Islet precursor cell (in vitro differentiated cells): ENCODE measurements at places on chromosomes 1 and 21.
A peak's percentile ranks its signal among the peaks of the same experiment; 100 is the strongest.

GRCh38 chr1:186689907-186690306, 9.7 kb upstream of the PTGS2 start:
- no peak for DNase-seq

DNA sequence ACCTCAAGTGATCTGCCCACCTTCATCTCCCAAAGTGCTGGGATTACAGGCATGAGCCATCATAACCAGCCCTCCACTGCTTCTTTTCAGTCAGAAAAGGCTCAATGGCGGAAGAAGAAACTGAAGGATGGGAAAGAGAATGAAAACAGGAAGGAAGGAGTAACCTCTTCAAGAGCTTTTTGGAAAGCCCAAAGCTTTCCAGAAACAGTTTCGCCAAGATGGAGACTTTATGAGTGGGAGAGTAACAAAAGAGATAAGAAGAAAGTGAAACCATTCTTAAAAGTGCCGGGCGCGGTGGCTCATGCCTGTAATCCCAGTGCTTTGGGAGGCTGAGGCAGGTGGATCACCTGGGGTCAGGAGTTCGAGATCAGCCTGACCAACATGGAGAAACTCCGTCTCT, 62.7 kb upstream of the NBL1 start:
- DNase-seq: no peak

GRCh38 chr1:110118636-110119396, 6.6 kb downstream of the UBL4B start:
- no peak for DNase-seq

DNA sequence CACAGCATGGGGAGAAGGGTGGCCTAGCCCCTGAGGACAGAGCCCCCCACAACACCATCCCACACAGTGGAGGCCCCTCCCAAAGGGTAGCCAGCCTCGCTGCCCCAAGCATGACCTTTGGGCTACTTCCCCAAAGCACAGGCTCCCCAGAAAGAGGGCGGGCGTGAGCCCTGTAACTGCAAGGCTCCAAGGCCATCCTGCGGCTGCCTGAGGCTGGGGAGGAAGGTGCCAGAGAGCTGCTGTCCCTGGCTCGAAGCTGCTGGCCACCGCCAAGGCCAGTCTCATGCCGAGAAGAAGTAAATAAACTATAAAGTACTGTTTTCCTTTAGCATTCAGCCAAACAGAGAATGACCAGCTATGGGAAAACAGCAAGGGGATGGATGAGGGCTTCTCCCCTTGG, 27.5 kb downstream of the UBASH3A start:
- DNase-seq: no peak

DNA sequence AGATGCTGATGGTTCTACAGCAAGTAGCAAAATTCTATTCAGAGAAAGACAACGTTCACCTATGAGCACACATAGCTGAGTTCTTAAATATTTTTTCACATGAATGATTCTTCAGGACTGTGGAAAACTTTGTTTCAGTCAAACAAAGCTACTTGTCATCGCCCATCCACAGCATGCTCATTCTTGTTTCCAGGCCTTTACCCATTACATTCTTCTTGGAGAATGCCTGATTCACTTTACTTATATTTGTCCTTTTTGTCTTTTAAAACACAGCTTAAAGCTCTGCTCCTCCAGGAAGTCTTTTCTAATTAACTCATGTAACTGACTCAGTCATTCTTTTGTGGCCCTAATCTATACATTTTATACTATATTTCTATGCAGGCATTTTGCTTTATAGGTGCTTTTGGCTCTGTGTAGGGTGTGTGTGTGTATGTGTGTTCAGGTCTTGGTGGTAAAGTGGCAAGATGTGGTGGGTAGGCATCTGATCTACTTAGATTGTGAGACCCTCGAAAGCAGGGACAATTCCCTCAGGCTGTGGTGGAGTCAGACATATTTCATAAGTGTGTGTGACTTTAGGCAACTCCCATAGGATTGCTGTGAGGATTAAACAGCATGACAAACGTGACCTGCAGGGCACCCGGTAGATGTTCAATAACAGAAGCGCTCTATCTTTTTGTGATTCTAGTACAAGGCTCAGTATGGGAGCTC, 11.8 kb upstream of the MARK1 start:
- no peak for DNase-seq

DNA sequence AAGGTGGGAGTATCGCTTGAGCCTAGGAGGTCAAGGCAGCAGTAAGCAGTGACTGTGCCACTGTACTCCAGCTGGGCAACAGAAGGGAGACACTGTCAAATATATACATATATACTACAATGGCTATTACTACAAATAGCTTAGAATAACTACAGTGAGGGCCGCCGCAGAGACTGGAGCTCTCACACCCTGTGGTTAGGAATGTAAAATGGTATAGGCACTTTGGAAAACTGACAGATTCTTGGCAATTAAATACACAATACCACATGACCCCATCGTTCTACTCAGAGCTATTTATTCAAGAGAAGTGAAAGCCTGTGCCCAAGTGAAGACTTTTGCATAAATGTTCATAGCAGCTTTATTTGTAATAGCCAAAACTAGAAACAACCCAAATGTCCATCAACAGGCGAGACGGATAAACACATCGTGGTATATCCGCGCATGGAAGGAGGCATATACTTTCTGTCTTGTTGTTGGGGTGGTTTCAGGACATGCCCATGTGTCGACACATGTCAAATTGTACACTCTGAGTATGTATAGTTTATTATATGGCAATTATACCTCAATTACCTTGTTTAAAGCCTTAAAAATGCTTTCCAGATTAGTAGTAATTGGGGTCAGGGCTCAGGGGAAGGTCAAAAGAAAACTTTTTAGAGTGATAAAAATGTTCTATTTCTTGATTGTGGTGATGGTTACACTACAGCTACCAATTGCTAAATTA, 123.4 kb downstream of the RIPK4 start:
- DNase-seq: no peak

- no peak for DNase-seq
These were observed 434.8 kb downstream of the CAMTA1 start for GRCh38 chr1:7220007-7220406.

- DNase-seq: peak; percentile 88
These were observed 57.8 kb downstream of the FOXO6 start for GRCh38 chr1:41418857-41419583.

DNA sequence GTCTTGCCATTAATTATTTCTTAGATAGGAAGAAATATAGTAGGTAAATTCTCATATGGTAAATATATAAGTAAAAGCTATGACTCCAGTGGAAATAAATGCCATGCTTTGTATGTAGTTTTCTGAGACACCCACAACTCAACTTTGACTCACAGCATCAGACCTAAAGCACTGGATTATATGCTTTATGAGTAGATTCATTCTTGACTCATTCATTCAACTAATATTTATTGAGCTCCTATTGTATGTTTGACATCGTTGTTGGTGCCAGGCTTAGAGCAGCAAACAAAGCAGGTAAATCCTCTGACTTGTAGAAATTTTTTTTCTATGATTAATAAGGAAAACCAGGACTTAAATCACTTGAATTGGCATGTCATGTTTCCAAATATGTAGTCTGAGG, 211.4 kb downstream of the PTPRC start:
- DNase-seq: no peak

GRCh38 chr1:93977598-93977945, 68.3 kb upstream of the GCLM start:
- no peak for DNase-seq

GRCh38 chr1:2496087-2496622, 20.1 kb downstream of the PLCH2 start:
- no peak for DNase-seq

DNA sequence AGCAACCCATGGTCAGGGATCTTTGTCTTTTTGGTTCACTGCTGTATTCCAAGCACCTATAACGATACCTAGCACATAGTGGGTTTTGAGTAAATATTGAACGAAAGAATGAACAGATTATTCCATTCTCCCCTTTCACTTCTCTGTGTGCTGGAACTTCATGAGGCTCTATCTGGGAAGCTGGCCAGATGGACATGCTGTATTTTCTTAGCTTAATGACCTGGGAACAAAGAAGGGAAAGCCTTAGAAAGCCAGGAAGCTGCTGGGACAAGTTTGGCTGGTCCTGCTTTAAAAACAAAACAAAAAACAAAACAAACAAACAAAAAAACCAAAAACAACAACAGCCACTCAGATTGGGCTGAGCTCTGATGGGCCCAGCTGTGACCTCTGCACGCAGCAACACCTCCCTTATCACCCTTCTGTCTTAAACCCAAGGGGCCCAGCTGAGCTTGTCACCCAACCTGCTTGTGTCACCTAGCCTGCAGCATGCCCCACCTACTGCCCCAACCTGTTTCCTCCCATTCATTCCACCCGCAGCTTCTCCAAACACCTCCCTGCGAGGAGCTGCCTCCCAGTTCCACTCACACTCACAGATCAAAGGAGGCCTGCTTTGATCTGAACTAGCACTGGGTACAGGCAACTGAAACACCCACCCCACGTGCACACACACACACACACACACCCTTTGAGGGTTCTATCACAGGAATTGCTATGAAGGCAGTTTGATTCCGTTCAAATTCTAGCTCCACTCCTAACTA, 37.1 kb downstream of the SLC30A1 start:
- peak; percentile 70 for DNase-seq

DNA sequence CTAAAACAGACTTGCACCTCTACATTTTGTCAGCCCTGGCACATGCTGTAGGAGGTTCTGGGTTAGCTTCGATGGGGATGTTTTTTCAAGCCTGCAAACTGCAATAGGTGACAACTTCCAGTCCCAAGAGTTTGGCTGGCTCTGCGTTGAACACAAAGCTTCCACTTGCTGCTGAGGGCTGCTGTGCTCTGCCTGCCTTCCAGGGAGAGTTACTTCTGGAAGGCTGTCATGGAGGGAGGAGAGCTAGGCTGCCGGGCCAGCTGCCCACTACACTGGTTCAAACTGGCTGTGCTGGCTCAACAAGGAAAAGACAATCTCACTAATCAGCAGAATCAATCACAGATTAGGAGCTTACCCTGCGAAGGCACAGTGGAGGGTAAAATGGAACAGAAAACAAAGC, 46.7 kb upstream of the PPP2R5A start:
- peak; percentile 60 for DNase-seq

- no peak for DNase-seq
These were observed 104.8 kb upstream of the GRIK1 start for GRCh38 chr21:30044447-30045064.

DNA sequence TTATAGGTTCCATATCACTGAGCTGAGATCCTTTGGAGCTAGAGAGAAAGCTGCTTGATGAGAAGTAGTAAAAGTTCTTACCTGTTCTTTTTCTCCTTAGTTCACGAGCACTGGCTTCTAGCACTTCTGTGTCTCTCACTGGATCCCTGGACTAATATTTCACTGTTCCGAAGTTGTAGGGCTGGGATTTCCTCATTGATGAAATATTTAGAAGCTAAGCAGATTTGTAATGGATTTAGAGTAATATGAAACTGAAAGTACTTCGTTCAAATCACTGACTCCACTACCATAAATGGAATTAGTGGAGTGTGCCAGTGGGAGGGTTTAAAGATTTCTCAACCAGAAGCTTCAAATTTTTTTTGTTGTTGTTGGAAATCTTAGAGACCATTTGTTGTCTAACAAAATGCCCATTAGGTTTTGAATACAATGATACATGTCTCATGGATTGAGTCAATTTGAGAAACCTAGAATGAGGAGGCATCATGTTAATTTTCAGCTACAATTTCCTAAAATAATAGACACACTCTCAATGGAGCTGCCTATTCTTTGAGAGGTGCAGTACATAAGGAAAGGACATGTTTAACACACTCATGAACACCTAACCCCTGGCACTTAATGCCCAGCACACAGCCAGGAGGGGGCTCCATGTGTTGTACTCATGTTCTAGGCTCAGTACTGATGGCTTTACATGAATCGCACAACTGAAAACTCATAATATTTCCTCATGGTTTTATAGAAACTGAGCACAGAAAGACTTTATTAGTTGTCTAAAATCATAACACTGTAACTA, at the start of gene GBP1:
Gene GBP1, minus strand, starts transcription at position 130 of the 790 bp plus-strand sequence. CDS start 1,974 bp downstream, outside the sequence.
- no peak for DNase-seq

DNA sequence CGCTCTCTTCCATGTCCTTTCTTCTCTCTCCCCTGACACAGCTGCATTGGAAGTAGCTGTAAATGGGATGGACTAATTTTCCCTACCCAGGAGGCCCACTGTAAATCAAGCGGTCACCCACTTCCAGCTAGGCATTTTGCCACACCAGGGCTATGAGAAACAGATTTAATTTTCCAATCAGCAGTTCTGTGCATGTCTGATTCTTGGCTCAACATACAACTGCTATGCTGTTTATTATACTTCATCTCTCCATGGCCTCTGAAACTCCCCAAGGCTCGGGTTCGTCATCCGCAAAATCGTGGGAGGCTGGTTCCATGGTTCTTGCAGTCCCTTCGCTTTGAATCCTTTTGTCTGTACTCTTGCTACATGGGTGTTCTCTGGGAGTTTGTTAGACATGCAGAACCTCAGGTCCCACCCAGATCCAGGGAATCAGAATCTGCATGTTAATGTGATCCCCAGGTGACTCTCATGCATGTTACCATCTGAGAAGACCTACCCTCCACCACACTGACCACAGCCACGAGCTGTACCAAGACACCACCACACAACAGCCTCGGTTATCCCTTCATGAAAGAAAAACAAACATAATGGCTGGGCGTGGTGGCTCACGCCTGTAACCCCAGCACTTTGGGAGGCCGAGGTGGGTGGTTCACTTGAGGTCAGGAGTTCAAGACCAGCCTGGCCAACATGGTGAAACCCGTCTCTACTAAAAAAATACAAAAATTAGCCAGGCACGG, 190.5 kb downstream of the GABPA start:
- no peak for DNase-seq

DNA sequence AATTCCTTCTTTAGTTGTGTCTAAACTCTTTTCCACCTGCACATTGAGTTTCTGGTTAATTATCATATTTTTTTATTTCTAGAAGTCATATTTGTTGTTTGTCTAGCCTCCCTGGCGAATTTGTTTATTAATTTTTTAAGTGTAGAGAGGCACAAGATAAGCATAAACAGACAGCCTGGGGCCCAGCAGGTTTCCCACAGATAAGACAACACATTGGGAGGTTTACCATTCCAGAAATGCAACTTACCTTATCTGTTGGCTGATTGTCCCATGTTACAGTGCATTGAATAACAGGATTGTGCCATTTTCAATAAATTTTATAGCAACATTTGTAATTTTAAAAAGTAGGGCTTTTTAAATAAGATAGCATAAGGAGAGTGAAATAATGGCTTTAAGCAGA, 34.9 kb downstream of the COG2 start:
- DNase-seq: no peak

GRCh38 chr1:62621907-62622306, 24.6 kb downstream of the ANGPTL3 start:
- DNase-seq: peak; percentile 82

GRCh38 chr1:172241540-172241939, 178.9 kb upstream of the C1orf105 start:
- DNase-seq: no peak

DNA sequence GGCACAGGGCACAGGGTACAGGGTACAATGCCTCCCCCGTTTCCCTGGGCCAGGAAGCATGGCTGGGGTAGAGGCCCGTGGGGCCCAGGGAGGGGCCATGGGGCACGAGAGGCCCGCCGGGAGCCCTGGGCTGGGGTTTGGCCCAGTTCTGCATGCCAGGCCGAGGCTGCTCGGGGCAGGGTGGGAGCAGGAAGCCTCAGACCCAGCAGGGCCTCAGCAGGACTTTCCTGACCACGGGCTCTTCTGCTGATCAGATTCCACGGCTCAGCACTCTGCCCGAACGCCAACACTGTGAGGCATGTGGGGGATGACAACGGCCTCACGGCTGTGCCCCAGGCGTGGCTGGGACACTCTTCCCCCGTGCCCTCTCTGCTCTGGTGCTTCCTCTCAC, 104.3 kb downstream of the NPHP4 start:
- no peak for DNase-seq
